ENCODE measurements at places on chromosomes 16 and 17.

GRCh38 chr16:31710880-31711279 is 162.7 kb upstream of the ZNF267 start:
- DNase-seq: no peak

- no peak for DNase-seq
Observed at GRCh38 chr16:52629296-52629695, 82.4 kb upstream of the TOX3 start.

DNA sequence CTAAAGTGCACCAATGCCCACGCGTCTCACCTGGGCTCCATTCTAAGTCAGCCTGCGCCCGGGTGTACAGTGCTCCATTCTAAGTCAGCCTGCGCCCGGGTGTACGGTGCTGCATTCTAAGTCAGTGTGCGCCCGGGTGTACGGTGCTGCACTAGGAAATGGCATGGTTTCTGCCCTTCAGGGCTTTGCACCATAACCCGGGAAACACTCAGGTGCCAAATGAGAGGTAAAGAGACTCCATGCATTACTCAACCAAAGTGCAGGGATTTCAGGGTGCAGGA is 29.2 kb upstream of the FASN start:
- no peak for DNase-seq

DNA sequence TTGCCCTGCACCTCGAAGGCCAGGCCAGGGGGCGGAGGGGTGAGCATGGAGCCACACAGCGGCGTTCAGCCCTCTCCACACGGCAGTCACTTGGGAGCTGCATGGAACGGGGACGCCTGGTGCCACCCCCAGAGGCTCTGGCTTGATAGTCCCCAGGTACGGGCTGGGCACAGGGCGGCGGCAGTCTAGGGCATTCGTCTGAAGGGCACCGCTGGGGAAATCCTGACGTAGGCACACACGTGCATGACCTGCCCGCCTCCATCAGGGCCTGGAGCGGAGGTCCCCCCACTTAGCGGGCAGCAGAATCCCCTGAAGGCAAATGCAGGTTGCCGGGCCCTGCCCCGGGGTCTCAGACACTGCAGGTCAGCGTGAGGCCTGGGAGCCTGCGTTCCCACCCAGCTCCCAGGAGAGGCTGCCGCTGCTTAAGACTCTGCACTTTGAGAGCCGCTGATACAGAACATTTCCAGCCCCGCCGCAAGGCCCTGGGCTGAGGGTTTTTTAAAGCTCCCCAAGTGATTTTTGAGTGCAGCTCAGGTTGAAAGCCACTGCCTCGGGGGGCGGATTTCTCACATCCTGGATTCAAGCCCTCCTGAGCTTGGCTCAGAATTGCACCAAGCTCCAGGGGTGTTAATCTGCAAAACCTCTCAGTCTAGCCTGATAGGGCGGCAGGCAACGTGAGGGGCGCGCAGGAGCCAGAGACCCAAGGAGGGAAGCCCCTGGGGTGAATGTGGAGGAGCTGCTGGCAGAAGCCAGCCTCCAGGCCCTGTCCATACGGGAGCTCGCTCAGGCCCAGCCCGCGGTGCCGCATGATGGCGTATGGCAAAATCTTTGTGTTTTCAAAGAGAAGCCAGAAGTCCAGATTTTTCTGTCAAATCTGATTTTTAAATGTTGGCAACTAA is 182.3 kb upstream of the GSE1 start:
- no peak for DNase-seq

GRCh38 chr16:2451851-2452320 is 8.0 kb upstream of the TEDC2 start:
- DNase-seq: no peak

- no peak for DNase-seq
Observed at GRCh38 chr16:89341697-89342694, 124.5 kb downstream of the ZNF778 start.

DNA sequence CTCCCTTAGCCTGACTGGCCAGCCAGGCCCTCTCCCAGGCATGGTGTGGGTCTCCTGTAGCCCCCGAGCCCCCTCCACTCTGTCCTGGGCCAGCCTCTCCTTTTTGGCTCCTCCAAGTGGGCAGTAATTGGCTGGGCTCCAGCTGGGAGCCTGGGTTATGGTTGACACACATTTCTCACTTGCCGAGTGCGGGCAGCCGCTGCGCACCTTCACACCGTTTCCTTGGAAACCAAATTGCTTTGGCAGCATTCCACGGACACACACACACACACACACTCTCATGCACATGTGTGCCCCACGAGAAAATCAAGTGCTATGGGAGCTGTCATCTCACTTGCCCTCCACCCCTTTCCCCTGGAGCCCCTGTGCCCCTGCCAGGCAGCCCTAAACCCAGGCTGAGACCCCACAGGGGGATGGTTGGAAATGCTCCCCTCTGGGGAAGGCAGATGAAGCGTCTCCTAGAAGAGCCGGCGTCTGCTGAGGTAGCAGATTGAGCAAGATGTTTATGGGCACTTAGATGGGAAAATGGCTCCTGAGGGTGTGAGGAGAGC is 402.7 kb upstream of the TNRC6C start:
- peak; percentile 82 for DNase-seq

- DNase-seq: no peak
Observed at GRCh38 chr17:53896047-53896446, 73.3 kb downstream of the KIF2B start.

GRCh38 chr17:43171586-43172487 is 823 bp downstream of the NBR1 start:
- DNase-seq: peak; percentile 34

DNA sequence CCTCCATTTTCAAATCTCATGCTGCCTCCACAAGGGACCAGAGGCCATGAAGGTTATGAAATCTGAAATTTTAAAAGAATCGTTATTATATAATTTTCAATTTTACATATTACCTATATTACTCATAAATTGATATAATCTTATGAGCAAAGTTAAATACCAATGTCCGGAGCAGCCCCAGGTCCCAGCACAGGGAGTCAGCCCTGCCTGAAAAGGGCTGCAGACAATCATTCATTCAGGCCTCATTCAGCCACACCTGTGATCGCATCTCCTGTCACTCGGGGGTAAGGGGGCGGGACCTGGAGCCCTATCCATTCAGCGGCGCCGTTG is 172.5 kb downstream of the AHSP start:
- peak; percentile 86 for DNase-seq

- DNase-seq: no peak
Observed at GRCh38 chr16:4071686-4072561, 44.3 kb downstream of the ADCY9 start.

DNA sequence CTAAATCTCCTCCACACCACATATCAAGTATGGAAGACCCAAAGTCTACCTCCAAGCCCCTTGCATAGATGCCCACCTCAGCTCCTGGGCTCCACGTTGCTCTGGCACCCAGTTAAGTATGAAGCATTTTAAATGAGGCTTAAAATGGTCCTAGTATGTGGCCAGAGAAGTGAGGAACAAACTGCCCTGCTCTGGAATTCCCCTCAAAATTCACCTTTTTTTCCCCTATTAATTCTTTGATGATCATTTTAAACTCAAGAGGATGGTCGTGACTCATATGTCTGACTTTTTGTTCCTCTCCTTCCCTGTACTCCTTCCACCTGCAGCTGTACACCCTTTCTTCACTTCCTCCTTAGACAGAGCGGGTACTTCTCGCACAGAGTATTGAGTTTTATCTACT is 234.5 kb upstream of the MYOCD start:
- DNase-seq: no peak

DNA sequence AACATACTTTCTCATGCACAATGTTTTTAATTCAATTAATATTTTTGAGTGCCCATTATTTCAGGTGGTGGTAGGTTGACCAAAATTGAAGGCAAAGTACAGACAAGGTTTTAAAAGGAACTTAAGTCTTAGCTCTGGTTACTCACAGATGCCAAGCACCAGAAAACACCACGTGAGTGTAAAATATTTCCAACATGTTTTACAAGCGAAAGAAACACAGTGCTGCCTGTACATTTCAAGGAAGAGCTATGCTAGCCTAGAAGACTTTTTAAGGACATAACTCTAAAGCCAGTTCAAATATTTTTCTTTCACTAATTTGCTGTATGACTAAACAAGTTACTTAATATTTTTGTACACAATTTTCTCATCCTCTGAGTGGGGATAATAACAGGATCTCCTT is 736.4 kb upstream of the GOT2 start:
- DNase-seq: no peak

DNA sequence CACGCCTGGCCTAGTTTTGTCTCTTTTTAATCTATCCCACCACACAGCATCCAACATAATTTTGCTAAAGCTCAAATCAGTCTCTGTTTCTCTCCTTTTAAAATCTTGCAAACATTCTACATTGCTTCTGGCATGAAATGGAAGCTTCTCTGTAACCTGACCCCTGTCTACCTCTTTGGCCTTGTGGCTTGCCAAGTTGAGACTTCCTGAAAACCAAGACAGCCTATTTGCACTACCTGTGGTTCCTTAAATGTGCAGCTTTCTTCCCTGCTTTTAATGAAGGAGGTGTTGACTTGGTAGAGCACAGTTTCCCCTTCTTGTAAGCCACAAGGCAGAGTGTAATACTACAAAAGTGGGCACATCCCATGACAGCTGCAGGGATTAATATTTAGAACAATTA is 6.0 kb upstream of the CCL3 start:
- DNase-seq: no peak

GRCh38 chr17:64781810-64782555 is 119.9 kb upstream of the SMURF2 start:
- DNase-seq: no peak

DNA sequence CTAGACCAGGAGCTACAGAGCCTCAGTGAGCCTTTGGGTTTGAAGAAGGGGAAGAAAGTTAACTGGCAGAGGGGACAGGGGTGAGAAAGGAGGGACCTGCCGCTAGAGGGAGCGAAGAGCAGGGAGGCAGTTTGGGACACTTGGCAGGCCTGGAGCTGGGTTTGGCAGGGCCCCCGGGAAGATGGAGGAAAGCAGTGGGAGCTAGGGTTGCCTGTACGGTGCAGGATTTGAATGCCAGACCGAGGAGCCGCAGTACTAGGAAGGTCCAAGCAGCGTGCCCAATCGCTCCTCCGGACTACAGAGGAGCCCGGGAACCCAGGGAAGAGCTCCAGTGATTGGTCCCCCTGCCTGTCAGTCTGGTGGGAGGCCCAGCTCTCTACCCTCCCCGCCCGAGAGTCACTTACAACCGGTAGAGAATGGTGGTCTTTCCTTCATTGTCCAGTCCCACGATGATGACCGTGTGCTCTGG is 1.3 kb downstream of the ARL5C start:
- DNase-seq: peak; percentile 60

- no peak for DNase-seq
Observed at GRCh38 chr17:82235056-82235774, 6.4 kb downstream of the SLC16A3 start.
